Caudate nucleus (tissue), 63 donors: ENCODE measurements at places on chromosomes 16 and 17.

- no peak for DNase-seq
These were observed 61.0 kb upstream of the LGALS9 start for GRCh38 chr17:27569884-27570577.

GRCh38 chr17:64020056-64020766 lies at the start of gene ICAM2:
Gene ICAM2, minus strand, starts transcription at chr17:64020633. Its CDS starts 13,942 bp downstream, at chr17:64006691.
- DNase-seq: no peak

GRCh38 chr16:68275611-68276191 lies 11.4 kb downstream of the SLC7A6 start:
- no peak for DNase-seq

GRCh38 chr16:27259710-27260109 lies 8.9 kb downstream of the NSMCE1 start:
- no peak for DNase-seq

DNA sequence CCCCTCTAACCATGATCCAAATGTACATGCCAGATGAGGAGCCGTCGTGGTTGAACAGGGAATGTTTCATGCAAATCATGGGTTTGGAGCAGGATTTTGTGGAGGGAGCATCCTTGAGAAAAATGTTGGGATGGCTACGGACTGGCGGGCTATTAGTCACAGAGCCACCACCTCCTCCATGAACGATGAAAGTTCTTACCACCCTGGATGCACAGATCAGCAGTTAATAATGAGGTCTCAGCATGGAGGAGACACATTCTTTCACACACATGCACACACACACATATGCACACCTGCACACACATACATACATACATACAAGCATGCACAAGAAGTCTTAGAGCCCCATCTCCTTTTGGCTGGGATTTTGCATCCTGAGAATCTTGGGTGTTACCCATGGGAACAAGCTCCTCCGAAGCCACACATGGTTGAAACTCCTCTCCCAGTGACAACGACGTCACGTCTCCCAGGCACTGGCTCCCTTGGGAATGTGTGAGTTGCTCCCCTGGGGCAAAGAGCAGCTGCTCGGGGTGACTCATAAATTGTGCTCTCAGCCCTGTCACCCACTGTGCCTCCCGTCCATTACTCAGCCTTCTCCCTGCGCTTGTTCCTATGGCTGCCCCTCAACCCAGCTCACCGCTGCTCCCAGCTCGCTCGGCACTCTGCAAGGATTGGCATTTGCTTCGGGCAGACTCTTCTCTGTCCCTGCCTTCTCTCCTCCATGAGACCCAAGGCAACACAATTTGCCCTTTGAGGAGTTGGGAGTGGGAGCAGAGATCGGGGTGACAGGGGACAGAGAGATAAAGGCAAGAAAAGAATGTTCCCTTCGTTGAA lies 344.6 kb downstream of the SOX9 start:
- no peak for DNase-seq

DNA sequence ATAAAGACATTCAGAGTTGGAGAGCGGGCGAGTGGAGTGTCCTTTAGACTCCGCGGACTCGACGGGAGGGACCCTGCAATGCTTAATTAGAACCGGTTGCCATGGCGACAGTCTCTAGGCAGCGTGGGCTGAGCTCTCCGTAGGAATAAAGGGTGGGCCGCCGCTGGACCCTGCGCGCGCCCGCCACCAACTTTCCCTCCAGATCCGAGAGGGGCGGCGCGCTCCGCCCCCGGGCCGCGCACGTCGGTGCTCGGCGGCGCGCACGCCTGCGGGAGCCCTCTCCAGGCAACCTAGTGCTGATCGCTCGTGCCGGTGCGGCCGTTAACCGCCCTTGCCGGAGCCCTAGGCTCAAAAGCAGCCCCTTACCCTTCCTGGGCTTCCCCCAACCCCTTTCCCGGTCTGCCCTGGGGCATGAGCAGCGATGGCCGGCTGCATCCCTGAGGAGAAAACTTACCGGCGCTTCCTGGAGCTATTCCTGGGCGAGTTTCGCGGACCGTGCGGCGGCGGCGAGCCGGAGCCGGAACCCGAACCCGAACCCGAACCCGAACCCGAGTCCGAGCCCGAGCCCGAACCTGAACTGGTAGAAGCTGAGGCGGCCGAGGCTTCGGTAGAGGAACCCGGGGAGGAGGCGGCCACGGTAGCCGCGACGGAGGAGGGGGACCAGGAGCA lies at the start of gene PPM1E:
PPM1E (plus strand) TSS at position 278 of the 669 bp plus-strand sequence.
- no peak for DNase-seq

GRCh38 chr16:75379339-75379738 lies 54.0 kb downstream of the CFDP1 start:
- DNase-seq: no peak

DNA sequence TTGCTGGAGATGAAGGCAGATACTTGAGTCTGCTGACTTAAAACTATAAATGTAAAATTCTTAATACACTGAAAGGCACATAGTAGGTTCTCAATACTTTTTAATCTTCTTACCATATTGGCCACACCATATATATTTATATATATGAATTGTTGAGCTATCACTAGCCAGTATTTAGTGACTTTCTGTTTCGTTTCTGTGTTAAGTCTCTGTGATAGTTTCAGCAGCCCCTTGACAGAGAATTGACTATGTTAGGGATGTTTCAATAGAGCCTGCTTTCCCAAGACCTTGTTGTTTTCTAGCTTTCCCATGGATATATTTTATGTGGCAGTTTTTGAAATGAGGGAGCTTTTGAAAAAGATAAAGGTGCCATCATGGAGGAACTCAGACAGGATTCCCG lies 206.5 kb upstream of the GOT2 start:
- DNase-seq: no peak

GRCh38 chr16:79573071-79573470 lies 27.5 kb downstream of the MAF start:
- no peak for DNase-seq
